Hematopoietic multipotent progenitor cell treated with erythropoietin and hydrocortisone succinate and interleukin-3 and kit ligand, for 17 days (in vitro differentiated cells): ENCODE measurements at places on chromosomes 2 and 18.

DNA sequence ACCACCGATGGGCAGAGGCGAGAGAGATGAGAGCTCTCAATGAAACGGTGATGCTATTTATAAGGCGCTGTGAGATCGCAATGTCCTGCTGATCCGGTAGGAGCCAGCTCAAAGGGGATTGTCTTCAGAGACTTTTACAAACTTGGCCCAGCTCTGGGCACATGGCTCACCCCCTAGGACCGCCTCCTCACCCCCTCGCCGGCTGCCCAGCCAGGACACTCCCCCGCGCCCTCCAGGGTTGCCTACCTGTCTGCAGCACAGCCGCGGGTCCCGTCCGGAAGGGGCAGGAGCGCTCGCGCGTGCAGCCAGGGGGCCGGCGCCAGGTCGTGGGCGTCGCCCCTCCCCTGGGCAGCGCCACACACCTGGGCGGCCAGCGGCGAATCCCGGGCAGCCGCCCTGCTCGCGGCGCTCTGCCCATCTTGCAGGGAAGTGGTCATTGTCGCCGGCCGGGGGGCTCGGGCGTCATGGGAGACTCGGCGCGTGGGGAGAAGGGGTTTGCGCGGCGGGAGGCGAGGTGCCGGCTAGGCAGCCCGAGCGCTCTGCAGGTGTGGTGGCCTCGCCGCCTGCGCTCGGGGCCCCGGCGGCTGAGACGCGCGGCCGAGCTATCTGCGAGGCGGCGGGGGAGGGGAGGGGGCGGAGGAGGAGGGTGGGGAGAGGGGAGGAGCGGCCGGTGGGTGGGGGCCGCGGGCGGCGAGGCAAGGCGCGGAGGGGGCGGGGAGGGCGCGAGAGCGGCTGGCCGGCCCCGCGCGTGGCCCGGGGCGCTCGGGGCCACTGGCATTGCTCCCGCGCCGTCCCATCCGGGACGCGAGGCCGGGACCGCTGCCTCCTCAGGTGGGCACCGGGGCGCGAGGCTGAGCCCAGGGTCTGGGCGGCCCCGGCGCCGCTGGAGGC, at the start of gene GRB14:
Gene GRB14 (minus strand): TSS at position 610 of the 891 bp plus-strand sequence. CDS start 173 bp downstream, at position 437.
- no peak for DNase-seq

GRCh38 chr18:48581941-48582340, 43.1 kb downstream of the CTIF start:
- DNase-seq = no peak

DNA sequence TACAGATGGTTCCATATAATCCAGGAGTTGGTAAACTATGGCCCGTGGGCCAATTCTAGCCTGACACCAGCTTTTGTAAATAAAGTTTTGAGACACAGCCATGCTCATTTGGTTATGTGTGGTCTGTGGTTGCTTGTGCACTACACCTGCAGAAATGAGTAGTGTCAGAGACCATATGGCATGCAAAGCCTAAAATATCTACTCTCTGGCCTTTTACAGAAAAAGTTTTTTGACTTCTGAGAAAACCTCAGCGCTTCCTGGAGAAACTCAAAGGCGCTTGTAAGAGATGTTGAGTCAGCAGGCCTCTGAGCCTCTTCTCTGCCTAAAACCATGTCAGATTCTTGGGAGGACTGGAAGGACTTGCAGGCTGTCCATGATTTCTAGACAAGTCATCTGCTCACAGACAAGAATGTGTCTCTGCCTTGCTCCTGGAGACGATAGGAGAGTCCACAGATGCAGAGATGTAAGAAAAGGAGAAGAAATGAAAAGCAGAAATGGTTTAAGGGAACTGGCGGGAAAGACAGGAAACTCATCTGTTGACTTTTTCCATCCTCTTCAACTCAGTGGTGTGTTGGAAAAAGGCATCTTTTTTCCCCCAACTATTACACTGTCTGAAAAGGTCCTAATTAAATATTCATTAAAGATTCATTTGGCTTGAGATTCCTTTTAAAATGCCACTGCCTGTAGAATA, 5.2 kb downstream of the TTC39C start:
- DNase-seq = no peak

GRCh38 chr2:103232865-103233264, 471.0 kb downstream of the TMEM182 start:
- no peak for DNase-seq

- DNase-seq = no peak
Measured at GRCh38 chr2:67984600-67984999, 78.2 kb downstream of the C1D start.
